ENCODE measurements at places on chromosomes 1 and 21.

DNA sequence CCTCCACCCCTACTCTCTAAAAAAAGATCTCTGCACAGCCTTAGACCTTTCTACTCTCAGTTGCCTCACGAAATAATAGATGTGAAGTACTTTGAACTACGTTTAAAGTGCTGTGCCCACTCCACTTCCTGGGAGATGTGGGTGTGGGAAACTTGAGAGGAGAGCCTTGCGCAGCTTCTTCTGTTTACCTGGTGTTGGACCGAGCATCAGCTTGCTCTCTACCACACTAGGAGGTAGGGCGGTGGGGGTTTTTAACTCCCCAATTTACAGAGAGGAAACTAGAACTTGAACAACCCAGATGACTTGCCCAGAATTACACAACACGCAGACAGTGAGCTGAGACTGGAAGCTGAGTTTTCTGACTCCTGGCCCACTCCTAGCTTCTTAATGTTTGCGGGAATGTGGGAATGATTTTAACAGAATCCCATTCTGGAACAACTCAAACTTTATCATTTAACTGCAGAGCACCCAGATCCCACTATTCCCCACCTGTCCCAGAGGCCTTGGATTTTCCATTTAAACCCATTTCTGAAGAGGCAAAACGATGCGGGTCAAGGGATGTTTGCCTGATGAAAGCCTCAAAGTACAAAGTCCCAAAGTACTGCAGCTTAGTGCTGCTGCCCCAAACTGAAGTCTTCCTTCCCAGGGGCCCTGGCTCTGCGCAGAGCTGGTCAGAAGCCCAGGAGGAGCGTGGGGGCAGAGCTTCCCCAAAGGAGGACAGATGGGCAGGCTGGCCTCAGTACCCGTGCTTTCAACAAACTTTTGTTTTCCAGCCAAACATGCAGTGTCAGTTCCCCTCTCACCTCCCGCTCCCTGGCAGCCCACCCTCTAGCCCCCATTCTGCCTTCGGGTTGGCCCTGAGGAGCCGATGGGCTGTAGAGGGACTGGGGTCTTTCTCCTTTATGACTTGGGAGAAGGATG is 19.0 kb downstream of the BTG2 start:
- no peak for DNase-seq

- no peak for DNase-seq
Measured at GRCh38 chr1:207064561-207064960, 11.5 kb downstream of the PFKFB2 start.

GRCh38 chr1:47745715-47746609 is 251.2 kb downstream of the TRABD2B start:
- DNase-seq: no peak

DNA sequence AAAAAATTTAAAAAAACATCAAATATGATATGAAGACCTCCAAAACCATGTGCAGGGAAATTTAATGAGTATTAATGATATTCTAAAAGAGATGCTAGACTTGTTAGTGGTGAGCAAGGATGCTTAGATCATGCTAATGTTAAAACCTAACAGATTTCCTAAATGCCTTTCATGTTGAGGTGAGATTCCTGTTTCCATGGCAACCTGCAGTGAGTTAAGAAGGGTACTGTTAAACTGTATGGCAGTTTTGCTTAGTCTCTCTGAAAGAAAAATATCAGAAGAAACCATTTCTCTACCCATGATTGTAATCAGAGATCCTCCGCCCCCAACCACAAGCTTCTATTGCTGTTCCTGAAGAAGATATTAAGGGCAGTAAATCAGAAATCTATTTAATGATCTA is 321.6 kb upstream of the LRRC7 start:
- no peak for DNase-seq

DNA sequence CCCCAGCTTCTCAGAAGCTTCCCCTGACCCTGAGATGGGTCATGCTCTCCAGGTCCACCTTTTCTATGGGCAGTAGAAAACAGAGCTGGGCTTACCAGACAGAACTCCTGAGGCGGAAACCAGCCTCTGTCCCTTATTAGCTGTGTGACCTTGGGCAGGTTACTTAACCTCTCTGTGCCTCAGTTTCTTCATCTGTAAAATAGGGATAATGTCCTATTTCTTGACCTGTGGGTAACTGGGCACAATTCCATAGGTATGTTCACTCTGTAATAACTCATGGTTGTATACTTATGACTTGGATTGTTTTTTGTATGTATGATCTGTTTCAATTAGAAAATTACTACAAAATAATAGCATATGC is 57.1 kb upstream of the EDN2 start:
- DNase-seq: no peak

GRCh38 chr1:29441916-29442668 is 205.8 kb downstream of the PTPRU start:
- no peak for DNase-seq

- DNase-seq: no peak
Measured at GRCh38 chr1:224632381-224632871, 16.3 kb downstream of the CNIH3 start.

DNA sequence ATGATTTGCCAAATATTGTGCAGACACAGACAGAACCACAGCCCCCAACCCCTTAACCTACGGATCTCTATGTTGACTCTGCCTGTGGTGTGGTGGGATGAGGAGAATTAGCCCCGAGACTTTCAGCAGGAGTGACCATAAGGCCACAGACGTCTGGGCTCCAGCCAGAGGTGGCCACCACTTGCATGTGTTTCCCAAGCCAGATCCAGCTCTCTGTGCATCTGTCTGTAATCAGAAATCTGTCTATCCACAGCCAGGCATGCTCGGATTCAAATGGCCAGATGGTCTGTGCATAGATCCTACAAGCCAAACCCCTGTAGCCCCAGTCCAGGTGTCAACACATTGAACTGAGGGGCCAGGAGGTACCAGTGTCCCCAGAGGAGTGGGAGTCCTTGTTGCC is 140.6 kb downstream of the SYF2 start:
- no peak for DNase-seq

GRCh38 chr1:58767143-58767542 is 16.7 kb downstream of the JUN start:
- DNase-seq: no peak

- peak; percentile 30 for DNase-seq
Measured at GRCh38 chr1:178947677-178947981, 76.8 kb upstream of the ANGPTL1 start.

DNA sequence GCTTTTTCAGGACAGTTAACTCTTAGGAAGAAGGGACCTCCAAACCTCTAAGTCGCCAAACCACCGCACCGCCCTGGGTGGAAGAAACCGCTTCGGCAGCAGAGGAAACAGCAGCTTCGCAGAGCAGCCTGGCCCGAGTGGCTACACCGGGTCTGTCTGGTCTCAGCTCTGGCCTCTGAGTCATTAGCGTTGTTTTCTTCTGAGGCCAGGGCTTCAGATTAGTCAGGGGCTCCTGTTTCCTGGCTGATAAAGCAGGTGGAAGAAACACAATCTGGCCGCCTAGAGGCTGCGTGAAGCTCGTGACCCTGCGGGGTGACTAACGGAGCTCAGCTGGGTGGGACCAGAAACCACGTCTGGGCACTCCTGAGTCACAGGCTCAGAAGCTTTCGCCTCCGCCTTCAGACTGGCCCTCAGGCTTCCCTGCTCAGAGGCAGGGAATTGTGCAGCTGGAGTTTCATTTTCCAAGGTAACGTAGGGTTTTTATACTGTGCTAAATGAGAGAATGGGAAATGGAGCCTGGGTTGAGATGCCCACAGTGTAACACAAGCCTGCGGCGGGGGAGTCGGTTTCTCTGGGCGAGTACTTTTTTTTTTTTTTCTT is 44.9 kb downstream of the CHAF1B start:
- peak; percentile 88 for DNase-seq

Measured in Calu3 (cell line).